ENCODE measurements at places on chromosomes 7 and 10.

DNA sequence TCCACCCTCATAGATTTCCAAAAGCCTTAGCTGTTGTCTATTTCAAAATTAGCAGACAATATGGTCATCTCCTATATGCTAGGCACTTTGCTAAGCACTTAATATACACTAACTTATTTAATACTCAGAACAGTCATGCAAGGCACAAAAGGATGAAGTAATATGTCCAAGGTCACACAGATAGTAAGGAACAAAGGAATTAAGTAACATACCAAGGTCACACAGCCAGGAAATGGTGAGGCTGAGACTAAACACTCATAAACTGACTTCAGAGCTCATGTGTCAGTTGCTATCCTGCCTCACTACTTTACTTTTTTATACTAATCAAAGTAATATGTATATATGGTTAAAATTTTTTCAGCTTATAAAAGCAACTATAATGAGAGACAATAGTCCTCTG is 23.6 kb upstream of the HIBADH start:
- DNase-seq = no peak

DNA sequence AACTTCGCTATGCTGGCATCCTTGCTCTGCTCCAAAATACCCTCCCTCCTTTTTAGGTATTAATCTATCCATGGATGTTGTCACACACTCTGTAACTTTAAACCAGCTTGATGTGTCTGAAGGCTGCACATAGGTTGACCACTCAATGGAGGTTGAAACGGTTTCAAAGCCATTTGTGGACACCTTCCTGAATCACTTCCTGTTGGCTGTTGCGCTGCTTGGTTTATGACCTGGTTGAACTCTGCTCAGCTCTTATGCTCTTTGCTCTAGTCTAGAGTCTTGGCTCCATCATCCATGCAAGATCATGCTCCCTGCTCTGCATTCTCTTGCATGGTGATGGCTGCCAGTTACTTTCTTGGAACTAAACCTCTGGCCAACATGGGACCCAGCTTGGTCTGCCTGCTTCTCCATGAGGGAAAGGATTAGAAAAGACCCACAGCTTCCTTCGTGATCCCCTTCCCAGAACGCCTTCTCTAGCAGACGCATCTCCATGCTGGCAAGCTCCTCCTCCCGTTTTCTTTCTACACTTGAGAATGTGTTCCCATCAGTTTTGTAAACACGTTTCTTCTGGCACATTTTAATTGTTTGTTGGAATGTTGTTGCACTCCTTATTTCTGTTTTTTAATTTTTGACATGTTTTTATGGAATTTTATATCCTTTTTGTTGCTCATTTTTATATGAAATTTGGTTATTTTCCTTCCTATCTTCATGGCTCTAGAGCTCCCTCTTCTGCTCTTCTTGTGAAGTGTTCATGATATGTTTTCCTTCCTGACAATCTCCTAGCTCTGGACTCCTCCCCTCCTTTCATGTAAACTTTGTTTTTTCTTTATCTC is 149.8 kb downstream of the XPNPEP1 start:
- DNase-seq = no peak

GRCh38 chr10:46268076-46268881 is 18.5 kb upstream of the ANTXRL start:
- no peak for DNase-seq

DNA sequence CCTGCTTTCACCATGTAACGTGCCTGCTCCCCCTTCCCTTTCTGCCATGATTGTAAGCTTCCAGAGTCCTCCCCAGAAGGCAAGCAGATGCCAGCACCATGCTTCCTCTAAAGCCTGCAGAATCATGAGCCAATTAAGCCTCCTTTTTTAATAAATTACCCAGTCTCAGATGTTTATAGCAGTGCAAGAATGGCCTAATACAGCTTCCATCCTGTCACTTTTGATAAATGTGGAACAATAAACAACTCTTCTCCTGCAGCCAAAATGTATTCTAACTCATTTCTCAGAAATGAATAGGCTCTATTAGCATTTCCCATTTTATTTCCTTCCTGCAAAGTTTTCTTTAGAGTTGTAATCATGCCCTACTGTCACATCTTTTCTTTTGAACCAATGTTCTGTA is 43.4 kb downstream of the C7orf25 start:
- DNase-seq = no peak

DNA sequence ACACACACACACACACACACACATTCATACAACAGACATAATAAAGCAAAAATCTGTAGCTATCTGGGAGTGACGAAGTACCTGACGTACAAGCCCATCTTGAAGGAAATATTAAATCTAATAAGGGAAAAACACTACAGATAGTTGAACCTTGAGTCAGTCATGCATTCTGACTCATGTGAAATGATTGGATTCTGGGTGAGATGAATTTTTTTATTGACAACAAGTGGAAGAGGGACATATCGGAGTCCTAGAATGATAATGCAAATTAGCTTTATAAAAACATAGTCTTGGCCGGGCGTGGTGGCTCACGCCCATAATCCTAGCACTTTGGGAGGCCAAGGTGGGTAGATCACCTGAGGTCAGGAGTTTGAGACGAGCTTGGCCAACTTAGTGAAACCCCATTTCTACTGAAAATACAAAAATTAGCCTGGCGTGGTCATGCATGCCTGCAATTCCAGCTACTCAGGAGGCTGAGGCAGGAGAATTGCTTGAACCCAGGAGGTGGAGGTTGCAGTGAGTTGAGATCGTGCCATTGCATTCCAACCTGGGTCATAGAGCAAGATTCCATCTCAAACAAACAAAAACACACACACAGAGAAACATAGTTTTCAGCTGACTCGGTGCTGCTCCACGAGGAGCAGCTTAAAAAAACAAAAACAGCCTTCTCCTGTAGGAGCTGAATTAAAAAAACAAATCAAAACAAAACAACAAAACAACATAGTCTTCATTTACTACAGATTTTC is 154.4 kb upstream of the MKLN1 start:
- no peak for DNase-seq

DNA sequence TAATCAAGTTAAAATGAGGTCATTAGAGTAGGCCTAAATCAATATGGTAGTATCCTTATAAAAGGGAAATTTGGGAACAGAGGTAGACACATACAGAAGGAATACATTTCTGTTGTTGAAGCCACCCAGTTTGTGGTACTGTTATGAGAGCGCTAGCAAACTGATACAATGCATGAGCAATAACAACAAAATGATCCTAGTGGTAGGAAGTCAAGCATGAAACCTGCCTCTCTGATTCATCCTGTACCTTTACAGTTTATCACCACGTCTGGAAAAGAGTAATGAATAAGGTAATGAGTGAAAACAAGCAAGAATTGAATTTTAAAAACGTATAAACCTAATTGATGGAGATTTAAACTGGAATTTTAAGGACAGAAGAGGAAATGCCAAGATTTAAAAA is 217.2 kb downstream of the PCLO start:
- no peak for DNase-seq

DNA sequence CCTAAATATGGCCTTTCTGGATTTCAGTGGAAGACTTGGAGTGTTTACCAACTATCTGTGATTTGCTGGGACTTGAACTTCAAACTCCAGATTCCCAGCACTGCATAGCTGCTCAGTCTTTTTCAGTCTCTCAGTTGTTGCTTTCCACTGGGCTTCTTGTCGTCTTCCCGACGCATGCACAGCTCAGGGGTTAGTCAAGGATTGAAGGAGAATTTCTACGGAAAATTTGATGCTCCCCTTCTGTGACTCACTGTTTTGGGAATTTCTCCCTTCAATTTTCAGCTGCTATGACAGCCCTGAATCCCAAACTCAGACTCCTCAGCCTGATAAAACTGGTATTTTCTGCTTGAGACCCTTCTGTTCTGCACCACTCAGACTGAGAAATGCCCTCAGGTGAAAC is 91.7 kb downstream of the CYP26A1 start:
- no peak for DNase-seq

DNA sequence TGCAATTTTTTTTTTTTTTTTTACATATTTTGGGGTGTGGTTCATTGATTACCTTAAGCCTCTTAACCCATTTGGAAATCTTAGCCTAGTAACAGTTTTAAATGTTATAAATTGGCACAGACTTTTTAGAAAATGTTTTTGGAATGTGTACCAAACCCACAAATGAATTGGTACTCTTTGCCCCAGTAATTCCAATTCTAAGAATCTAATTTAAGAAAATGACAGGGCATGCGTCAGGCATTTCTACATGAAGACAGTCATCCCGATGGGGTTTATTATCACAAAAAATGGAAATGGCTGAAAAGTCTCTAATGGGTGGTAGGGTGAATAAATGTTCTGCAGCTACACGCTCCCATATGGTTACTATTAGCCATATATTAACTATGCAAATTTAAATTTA is 54.9 kb downstream of the ITIH5 start:
- no peak for DNase-seq

- no peak for DNase-seq
Observed at GRCh38 chr7:125355899-125356298, 426.3 kb upstream of the POT1 start.

DNA sequence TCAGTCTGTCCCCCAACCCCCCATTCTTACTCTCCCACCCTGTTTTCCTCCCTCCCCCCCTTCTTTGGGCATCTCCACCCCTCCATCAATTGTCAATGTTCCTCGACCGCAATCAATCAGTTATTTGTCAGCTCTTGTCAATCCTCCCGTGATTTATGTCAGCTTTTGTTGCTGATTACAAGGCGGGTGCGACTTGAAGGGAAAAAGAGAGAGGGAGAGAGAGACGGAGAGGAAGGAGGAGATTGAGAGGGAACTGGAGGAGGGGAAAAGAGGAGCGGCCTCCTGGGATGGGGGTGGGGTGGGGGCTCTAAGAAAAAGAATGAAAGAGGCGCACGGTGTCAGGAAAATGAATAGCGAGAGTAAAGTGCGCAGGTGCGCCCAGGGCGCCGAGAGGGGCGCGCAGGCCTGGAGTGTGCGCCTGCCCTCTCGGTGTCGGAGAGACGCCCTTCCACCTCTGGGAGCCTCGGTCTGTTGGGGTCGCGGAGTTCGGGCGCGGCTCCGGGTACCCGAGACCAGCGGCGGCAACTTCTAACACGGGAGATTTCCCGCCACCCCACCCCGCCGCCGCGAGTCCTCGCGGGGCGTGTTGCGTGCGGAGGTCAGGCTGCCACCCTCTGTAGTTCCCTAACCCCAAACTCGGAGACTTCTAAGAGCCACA is 1.1 kb upstream of the ZNF503 start:
- DNase-seq = no peak

DNA sequence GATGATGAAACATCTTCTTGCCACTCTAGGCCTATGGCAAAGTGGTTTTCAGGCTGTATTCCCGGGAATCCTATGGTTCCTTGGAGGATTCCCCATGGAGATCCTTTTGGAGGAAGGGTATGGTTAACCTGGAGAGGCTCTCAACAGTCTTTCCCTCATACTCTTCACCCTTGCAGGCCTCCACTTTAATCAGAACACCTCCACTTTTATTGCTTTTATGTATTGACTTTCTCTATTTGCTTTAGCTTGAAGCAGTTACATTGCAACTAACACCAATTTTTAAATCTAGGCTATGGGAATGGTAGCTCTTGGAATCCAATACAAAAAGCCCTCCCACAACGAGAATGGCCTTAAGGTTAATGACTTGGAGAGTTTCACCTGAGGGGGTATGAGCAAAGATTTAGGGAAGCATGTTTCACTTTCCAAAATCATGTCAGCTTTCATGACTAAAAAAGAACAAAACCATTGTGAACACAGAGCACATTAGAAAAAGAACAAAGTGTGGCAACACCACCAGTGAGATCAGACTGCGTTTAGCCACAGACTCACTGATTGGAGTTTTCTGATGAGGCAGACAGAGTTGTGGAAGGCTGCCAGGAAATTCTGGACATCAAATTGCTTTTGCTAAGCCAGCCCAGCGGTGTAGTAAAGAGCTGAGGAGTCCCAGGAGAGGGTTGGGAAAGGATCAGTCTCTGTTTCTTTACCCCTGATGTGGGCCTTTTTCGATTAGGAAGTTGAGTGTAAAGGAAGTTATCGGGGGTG is 130.4 kb upstream of the BMPER start:
- DNase-seq = no peak
